Cerebellum (tissue), 4 donors: ENCODE measurements at places on chromosomes 3 and 15. TPM values are rescaled to one million over a fixed set of nuclear protein-coding genes. Genes with fewer than 3 reads are reported as not detected.

The PRR20G gene
- not detected for total RNA-seq

The NOX5 gene
- 0.09 TPM for total RNA-seq

The RBM6 gene
- 114 TPM for total RNA-seq

The ARL14 gene
- total RNA-seq = not detected

- no peak for DNase-seq
Observed at GRCh38 chr15:68042855-68043222, 11.3 kb upstream of the PIAS1 start.

DNA sequence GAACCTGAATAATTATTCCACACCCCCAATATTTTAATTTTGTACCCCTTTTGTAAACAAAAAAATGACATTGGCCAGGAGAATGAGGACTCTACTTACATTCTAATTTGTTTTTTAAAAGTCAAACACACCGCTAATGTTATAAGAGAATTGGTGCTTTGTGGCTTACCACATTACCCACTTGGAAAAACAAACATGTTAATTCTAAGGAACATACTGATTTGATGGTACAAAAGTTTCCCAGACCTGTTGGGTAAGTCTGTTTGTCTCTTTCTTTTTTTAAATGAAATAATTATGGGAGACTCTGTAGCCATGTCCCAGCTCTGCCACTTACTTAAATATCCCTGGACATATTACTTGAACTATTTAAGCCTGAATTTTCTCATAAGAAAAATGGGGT is 352.5 kb upstream of the C2CD4B start:
- no peak for DNase-seq

GRCh38 chr3:43246976-43247375 is 39.4 kb upstream of the SNRK start:
- no peak for DNase-seq

DNA sequence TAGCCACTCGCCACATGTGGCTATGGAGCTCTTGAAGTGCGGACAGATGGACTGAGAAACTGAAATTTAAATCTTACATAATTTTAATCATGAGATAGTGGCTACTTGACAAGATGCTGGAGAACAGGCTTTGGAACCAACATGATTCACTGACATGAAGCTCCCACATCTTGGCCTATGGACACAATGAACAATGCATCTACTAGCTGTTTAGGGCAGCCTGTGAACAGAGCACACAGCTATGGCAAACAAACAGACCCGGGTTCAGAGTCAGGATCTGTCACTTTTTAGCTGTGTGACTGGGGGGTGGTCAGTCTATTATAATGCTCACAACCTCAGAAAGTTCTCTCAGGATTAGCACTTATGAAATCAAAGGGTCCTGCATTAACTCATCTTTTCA is 616.6 kb downstream of the MAGI1 start:
- no peak for DNase-seq

DNA sequence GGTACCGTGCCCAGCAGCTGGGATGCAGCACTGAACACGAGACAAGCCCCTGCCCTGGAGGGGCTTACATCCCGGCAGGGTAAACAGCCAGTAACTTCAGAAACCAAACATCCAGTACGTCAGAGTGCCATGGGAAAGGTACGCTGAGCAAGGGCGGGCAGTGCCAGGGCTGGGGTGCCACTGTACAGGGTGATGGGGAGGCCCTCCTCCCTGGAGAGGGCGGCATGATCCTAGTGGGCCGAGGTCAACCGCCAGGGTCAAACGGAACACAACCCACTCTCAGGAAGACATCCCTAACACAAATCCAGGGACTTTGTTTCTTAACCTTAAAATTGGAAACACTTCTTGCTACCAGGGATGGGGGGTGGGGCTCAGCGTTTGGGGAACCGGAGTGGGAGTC is 16.0 kb upstream of the ANPEP start:
- DNase-seq = no peak

- no peak for DNase-seq
Observed at GRCh38 chr3:19248767-19249166, 100.5 kb downstream of the KCNH8 start.

GRCh38 chr3:2741516-2741915 is 368.7 kb downstream of the IL5RA start:
- DNase-seq = no peak

GRCh38 chr3:123799544-123800361 is 84.4 kb downstream of the MYLK start:
- no peak for DNase-seq

DNA sequence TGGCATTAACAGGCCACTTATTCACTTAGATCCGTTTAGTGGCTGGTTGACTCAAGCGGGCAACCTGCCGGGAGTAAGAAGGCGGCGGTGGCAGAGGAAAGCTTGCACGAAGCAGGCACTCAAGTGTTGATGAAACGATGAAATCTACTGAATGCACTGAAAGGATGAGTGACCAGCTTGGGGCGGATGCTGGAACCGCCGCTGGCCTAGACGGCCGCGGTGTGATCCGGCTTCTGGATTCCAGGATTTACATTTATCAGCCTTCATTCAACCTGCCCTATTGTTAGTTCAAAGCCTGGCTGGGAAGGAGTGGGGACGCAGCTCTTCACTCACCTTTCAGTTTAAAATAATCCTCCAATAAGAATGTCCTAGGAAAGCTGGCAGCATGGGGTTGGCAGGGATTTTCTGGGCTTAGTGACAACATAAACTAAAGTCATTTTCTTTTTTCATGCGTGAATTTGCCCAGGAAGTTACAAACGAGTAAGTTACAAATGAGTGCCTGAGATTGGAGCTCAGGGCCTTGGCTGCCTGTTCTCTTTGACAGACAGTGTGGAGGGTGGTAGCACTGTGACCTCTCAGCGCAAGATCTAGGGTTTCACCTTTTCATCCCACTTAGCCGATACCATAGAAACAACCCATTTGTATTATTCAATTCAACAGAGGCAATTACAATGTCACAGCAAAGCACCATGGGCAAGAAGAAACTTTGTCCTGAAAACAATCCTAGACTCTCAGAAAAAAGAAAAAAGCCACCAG is 1.1 kb upstream of the PLCH1 start:
- peak; percentile 6 for DNase-seq

GRCh38 chr3:130276203-130276803 is 69.2 kb upstream of the COL6A5 start:
- peak; percentile 11 for DNase-seq
